Activated naive CD8-positive, alpha-beta T cell treated with anti-CD3 and anti-CD28 coated beads, Interleukin-2, amount 50 U/mL, for 24 hours (primary cell): ENCODE measurements at places on chromosomes 6 and 20.

- no peak for DNase-seq
- no peaks in the 10 kb centered on the region for H3K4me1 ChIP-seq
- H3K36me3 ChIP-seq: no peaks in the 10 kb centered on the region
These were observed 4.2 kb downstream of the MAS1 start for GRCh38 chr6:159894991-159895390.

DNA sequence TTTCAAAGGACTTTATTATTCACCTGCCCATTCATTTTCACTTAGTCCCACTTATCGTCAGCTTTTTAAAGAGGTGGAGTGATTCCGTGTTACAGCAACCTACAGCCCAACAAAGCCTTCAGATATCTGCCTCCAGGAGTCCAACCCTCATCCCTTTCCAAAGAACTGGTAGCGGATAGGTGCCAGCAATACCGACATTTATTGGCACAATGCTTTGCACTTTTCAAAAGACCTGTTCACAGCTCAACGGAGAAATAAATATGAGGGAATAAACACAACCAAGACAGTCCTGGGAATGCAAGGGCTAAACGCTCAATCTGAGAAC lies 819 bp upstream of the MTRF1L start:
- peaks cover 34% of the 10 kb centered on the region for H3K4me1 ChIP-seq
- no peaks in the 10 kb centered on the region for H3K27me3 ChIP-seq
- peak overlapping the region; percentile 93 for H3K4me3 ChIP-seq
- DNase-seq: no peak
- H3K27ac ChIP-seq: peak overlapping the region; percentile 84

- no peak overlapping the region for H3K4me3 ChIP-seq
- H3K36me3 ChIP-seq: no peaks in the 10 kb centered on the region
- DNase-seq: no peak
- peaks cover 3% of the 10 kb centered on the region for H3K27me3 ChIP-seq
- H3K27ac ChIP-seq: no peak overlapping the region
These were observed 249.8 kb upstream of the PRDM1 start for GRCh38 chr6:105836379-105836778.

DNA sequence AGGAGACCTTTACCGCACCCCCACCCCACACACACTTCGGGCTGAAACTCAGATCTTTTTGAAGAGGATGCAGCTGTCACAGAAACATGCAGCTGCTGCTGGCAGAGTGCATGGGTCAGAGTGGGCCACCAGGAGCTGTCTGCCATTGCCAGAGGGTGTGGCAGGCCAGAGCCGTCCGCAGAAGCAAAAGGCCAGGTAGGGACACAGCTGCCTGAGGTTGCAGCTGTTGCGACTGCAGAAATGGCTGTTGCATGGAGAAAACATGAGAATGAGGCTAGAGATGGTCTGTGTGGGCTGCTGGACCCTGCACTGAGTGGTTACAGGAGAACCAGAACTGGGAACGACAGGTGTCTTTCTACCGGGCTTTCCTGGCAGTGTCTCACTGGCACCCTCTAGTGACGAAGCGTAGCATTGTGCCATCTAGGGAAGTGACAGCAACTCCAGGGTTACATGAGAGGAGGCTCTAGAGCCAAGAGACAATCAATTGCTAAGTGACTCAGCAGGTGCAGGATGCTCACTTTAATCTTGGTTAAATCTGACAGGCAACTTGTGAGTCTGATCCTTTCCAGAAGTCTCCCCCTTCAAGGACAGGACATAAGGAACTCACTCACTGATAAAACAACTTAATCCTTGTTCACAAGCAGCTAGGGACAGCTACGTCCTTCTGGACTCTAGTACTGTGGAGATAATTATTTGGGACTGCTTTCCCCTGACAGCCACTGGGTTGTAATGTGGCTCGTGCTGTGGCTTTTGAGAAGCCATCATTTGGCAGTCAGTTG lies 29.1 kb upstream of the SERPINB9 start:
- H3K4me3 ChIP-seq: no peak overlapping the region
- H3K27ac ChIP-seq: peak overlapping the region; percentile 15
- H3K27me3 ChIP-seq: no peaks in the 10 kb centered on the region
- peaks cover 10% of the 10 kb centered on the region for H3K36me3 ChIP-seq
- peaks cover 21% of the 10 kb centered on the region for H3K4me1 ChIP-seq

DNA sequence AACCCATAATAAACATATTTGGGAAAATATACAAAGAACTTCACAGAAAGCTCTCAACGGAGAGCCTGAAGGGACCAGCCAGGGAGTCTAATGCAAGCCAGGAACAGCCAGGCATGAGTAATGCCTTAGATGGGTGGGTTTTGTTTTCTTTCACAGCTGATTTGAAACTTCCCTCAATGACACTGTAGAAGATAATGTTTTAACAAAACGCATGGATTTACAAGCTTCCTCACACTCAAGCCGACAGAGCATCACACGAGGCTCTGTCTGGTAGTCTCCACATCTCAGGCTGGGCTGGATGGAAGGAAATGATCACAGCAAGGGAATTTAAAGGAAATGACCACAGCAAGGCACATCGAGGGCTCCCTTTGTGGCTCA lies 113.9 kb downstream of the GMPR start:
- no peak overlapping the region for H3K4me3 ChIP-seq
- no peak for DNase-seq
- no peak overlapping the region for H3K27ac ChIP-seq
- H3K36me3 ChIP-seq: no peaks in the 10 kb centered on the region
- peaks cover 7% of the 10 kb centered on the region for H3K4me1 ChIP-seq
- no peaks in the 10 kb centered on the region for H3K27me3 ChIP-seq

GRCh38 chr6:47097092-47097945 lies 55.2 kb upstream of the ADGRF1 start:
- no peaks in the 10 kb centered on the region for H3K27me3 ChIP-seq
- no peaks in the 10 kb centered on the region for H3K36me3 ChIP-seq
- H3K4me3 ChIP-seq: no peak overlapping the region
- no peaks in the 10 kb centered on the region for H3K4me1 ChIP-seq
- H3K27ac ChIP-seq: no peak overlapping the region
- peak; percentile 37 for DNase-seq

DNA sequence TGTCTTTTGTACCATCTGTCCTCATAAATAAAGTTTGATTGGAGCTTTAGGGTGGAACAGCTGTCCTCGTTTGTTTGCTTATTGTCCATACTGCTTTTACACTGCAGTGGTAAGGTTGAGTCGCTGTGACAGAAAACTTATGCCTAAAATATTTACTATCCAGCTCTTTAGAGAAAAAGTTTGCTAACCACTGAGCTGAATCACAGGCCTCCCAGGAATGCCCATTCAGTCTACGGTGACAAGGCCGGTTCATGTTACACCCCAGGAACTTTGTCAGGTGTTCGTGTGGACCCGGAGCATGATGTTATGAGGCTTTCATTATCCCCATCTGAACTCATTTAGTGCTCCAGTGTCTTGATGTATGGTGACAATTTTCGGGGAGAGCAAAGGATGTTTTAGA lies 401.1 kb downstream of the SAMD5 start:
- DNase-seq: no peak
- no peak overlapping the region for H3K4me3 ChIP-seq
- H3K36me3 ChIP-seq: no peaks in the 10 kb centered on the region

DNA sequence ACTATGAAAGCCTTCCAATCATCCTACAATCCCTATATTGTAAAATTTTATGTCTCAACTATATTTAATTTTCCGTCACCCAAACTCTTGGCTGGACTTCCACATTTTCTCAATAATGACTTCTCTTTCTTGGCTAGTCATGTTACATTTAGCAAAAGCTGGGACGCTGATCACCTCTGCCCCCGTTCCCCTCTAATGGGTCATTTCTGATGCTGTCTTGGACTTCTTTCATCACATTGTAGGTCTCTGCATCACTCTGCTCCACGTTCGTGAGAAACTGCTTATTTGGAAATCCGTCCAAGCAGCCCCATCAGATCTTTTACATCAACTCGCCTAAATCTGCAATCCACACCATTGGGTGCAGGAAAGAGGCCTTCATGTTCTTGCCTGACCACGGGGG lies 203.8 kb downstream of the MYLK4 start:
- no peak for DNase-seq
- no peak overlapping the region for H3K4me3 ChIP-seq
- no peak overlapping the region for H3K27ac ChIP-seq
- no peaks in the 10 kb centered on the region for H3K36me3 ChIP-seq
